GM13977 (cell line): ENCODE measurements at places on chromosomes 3 and 15.

DNA sequence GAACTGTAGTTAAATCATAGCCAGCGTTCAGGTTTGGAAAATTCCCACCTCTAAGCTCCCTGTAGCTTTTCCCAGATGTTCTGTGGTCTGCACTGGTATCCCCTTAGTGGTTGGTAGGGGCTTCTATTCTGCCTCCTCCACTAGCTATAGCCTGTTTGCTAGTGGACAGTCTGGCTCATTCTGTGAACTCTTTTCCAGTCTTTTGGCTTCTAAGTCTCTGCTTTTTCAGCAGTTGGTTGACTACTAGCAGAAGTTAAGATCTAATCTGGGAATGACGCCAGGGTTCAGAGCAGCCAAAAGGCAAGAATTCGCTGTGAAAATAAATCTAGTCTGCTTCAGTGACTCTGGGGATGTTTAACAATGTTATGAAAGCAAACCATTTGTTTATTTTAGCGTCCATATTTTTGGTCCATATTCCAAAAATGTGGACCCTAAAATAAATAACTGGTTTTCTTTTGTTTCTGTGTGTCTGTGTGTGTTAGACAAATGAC is 73.7 kb upstream of the WDR72 start:
- no peak for DNase-seq

- no peak for DNase-seq
These were observed 10.8 kb downstream of the TOPAZ1 start for GRCh38 chr3:44252332-44252959.

GRCh38 chr15:59074607-59075006 is 30.3 kb upstream of the CCNB2 start:
- DNase-seq = no peak

- no peak for DNase-seq
These were observed 27.3 kb downstream of the ADCY5 start for GRCh38 chr3:123421353-123422174.

DNA sequence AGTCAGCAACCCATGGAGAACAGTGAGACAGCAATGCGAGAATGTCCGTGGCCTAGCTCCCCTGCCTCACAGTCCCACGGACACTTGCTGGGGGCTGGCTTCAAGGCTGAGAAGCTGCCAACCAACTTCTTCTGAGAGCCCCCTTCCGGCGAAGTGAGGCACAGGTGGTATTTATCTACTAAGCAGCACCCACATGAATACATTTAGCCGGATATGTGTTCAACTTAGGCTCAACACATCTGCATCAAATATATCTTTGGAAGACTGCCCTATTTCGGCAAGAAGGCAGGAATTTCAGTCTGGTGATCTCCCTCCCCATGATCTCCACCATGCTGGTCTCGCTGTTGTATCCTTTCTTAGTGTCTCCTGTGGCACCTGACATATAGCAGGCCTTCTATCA is 340.9 kb upstream of the NR2E3 start:
- no peak for DNase-seq

GRCh38 chr3:188881954-188882641 is 289.7 kb upstream of the TPRG1 start:
- no peak for DNase-seq

DNA sequence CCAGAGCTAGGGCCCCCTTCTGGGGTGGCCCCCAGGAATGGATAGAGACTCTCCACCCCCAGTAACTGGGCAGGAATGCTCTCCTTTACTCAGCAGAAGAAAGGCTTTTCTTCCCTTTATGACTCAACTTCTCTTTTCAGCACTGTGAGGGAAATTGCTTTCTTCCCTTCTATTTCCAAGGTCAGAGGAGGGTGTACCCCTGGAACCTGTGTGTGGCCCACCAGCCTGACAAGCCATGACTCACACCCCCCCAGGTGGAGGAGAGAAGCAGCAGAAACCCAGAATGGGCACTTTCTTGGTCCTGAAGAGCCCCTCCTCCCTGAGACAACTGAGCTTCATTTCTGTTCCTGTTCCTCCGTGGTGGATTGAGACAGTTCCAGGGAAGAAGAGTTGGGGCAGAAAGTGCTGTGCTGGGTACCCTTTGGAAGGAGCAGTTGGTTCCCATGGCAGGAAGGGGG is 2.7 kb upstream of the ANKRD63 start:
- DNase-seq = no peak

- DNase-seq = no peak
These were observed 5.0 kb downstream of the BCL2A1 start for GRCh38 chr15:79965846-79966630.

- DNase-seq = no peak
These were observed 27.4 kb downstream of the SMAD6 start for GRCh38 chr15:66729331-66729951.

GRCh38 chr3:151382671-151383070 is 1.9 kb downstream of the P2RY12 start:
- DNase-seq = no peak

GRCh38 chr15:80061582-80061981 is 2.1 kb downstream of the ZFAND6 start:
- DNase-seq = no peak

DNA sequence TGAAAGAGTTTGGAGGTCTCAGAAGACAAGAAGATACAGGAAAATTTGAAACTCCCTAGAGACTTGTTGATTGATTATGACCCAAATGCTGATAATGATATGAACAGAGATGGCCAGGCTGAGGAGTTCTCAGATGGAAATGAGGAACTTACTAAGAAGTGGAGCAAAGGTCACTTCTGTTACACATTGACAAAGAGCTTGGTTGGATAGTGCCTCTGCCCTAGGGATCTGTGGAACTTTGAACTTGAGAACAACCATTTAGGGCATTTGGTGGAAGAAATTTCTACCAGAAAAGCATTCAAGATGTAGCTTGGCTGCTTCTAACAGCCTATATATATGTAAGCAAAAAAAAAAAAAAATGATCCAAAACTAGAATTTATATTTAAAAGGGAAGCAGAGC is 48.9 kb upstream of the NAALADL2 start:
- DNase-seq = no peak
